ENCODE measurements at places on chromosomes 13 and 19. TPM values are rescaled to one million over a fixed set of nuclear protein-coding genes. Genes with fewer than 3 reads are reported as not detected.

The CD33 gene
- total RNA-seq, result 1.4 TPM

The THAP8 gene
- 1.7 TPM for total RNA-seq

The PEAK3 gene
- 2.4 TPM for total RNA-seq

The CYP4F22 gene
- 0.86 TPM for total RNA-seq

DNA sequence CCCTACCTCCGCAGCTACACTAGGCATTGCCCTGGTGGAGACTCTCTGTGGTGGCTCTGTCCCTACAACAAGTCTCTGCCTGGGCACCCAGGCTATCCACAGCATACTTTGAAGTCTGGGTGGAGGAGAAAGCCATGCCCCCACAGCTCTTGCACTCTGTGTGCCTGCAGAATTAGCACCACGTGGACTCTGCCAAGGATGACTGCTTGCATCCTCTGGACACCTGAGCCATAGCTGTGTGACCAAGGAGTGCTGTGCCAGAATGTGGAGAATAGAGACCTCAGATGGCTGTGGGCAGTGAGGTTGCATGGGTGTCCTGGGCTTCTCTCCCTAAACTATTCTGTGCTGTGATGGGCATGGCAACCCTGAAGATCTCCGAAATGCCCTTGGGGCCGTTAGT is 21.2 kb upstream of the MCF2L start:
- no peak for DNase-seq

- no peak for DNase-seq
Measured at GRCh38 chr13:36163809-36164308, 32.7 kb upstream of the DCLK1 start.

DNA sequence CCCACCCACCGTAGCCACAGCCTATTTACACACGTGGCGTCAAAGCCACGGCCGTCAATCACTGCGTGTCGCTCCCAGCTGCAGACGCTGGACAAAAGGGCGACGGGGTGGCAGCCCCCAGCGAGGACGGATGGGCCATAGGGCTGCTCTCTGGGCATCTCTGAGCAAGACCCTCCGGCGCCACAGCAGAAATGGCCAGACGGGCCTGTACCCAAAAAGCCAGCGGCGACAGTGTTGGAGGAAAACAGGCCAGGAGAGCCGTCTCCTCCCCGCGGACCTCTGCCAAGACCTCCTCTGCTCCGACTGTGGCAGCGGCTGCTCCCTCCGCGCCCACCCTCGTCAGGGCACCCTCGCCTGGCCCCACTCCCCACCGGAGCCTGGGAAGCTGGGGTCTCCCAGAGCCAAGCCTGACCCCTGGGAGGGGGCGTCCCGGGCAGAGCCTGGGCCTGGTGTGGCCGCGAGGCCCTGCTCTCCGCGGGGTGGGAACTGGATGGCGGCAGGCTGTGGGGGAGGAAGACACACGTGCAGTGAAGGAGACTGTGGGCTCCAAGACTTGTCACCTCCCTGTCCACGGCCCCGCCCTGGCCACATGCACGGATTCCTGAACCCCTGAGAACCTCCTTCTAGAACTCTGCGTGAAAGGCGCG is 2.7 kb downstream of the C2CD4C start:
- DNase-seq, result no peak

- no peak for DNase-seq
Measured at GRCh38 chr19:1170938-1171754, 2.9 kb downstream of the SBNO2 start.
